ENCODE measurements at places on chromosomes 13 and 19. TPM values are rescaled to one million over a fixed set of nuclear protein-coding genes. Genes with fewer than 3 reads are reported as not detected.

DNA sequence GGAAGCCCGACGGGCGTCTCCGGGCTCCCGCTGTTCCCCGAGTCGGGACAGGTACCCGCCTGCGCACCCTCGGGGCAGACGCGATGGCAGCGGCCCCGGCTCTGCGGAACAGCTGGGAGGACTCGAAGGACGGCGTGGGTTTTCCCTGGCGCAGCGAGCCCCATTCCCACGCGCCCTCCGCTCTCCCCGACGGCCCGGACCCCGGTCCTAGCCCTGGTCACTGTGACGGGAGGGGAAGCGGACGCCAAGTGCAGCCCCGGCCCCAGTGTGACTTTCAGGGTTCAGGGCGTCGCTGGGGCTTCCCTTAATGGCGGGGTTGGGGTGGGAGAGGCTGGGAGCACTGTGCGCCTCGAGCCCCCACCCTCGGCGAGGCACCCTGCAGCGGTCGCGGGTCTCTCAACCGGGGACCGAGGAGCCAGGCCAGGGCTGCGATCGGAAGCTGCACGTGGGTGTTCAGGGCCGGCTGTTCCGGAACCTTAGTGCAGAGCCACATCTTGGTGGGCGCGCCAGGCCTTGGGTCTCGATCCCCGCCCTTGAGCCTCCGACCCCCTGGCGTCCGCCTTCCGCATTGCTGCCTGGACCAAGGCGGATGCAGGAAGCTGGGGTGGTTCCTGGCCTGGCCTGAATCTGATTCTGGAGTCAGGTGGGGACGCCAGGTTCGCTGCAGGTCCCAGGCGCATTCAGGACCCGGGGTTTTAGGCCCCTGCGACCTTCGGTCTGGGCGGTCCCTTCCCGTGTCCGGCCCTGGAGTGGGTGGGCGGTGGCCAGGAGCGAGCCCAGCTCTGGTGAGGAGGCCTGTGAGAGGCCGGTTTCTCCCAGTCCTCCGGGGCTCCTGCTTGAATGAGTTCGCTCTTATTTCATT, 3.5 kb downstream of the LGALS7B start:
- DNase-seq = no peak

DNA sequence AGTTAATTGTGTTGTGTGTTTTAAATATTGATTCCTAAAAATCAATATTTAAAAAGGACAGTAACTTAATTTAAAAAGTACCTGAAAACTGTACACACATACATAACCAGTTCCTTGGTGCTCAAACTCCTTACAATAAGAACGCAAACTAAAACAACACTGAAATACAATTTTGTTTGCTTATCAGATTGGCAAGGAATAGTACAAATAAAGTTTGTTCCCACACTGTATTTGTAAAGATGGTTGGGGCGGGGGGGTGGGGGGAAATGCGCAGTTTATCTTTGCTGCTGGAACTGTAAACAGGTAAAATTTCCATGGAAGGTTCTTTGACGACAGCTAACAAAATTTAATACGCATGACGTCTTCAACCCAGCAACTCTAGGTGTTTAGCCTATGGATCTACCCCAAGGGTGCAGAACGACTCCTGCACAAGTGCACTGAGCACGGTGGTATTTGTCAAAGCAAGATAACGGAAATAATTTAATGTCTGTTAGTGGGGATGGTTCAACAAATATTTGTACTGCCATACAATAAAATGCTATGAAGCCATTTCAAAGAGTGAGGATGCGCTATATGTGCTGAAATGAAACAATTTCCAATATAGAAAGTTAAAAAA, 96.5 kb downstream of the ING1 start:
- DNase-seq = no peak

DNA sequence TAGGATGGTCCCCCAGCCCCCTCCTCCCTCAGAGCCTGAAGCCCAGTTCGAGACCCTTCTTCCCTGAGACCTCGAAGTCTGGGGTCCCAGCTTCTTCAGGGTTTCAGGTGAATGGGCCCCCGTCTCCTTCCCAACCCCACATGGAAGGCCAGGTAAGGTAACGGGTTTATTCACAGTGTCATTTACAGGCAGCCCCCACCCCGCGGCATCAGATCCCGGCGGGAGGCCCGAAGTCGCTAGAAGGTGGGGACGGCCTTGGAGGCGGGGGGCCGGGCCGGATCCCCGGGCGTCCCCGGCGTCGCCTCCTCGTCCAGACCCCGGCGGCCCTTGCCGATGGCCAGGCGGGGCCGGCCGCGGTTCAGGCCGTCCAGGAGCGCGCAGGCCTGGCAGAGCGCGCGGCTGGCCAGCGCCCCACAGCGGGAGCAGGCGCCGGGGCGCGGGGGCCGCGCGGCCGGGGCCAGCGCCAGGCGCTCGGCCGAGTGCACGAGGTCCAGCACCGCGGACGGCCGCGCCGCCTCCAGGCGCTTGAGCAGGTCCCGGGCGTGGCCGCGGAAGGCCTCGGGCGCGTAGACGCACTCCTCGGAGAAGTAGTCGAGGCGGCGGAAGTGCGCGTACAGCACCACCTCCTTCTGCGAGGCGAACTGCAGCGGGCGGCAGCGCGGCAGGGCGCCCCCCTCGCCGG, 9.7 kb downstream of the CTU1 start:
- no peak for DNase-seq

DNA sequence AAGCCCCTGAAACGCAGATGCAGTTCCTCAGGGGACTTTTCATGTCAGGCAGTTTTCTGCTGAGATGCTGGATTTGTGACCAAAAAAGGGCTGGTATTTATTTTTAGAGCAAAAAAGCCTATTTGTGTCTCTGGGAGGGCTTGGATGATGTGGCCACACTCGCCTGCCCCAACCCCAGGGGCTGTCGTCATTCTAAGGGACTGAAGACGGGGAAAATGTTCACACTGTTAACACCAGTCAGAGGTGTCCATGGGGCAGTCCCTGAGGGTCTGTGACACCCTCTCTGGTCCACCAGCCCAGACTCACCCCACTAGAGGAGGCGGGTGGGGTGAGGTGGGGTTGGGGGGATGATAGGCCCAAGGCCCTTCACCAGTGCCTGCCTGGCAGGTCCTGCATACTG, 15.9 kb upstream of the EPHX3 start:
- no peak for DNase-seq

GRCh38 chr19:16898361-16899015, 9.7 kb downstream of the F2RL3 start:
- no peak for DNase-seq

DNA sequence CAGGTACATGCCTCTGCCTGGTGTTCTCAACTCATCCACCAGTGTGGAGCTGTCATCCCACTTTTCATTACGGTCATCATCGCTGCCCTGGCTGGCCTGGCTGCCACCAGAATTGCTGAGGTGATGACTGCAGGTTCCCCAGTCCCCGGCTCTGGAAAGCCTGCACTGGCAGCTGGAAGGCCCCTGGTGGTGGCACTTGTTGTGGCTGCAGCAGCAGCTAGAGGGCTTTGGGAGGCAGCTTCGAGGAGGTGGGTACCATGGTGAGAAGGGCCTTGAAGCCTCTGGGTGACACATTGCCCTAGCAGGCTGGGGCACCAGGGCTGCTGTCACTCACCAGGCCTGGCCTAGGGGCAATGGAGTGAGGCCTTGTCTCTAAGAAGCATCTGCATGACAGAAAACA, 25.3 kb upstream of the ZNF14 start:
- DNase-seq = no peak

- no peak for DNase-seq
Measured at GRCh38 chr13:101488734-101489133, 36.3 kb downstream of the ITGBL1 start.

- no peak for DNase-seq
Measured at GRCh38 chr13:24276306-24276705, 33.1 kb upstream of the C1QTNF9 start.

- no peak for DNase-seq
Measured at GRCh38 chr13:97352815-97353214, 81.2 kb upstream of the RAP2A start.

DNA sequence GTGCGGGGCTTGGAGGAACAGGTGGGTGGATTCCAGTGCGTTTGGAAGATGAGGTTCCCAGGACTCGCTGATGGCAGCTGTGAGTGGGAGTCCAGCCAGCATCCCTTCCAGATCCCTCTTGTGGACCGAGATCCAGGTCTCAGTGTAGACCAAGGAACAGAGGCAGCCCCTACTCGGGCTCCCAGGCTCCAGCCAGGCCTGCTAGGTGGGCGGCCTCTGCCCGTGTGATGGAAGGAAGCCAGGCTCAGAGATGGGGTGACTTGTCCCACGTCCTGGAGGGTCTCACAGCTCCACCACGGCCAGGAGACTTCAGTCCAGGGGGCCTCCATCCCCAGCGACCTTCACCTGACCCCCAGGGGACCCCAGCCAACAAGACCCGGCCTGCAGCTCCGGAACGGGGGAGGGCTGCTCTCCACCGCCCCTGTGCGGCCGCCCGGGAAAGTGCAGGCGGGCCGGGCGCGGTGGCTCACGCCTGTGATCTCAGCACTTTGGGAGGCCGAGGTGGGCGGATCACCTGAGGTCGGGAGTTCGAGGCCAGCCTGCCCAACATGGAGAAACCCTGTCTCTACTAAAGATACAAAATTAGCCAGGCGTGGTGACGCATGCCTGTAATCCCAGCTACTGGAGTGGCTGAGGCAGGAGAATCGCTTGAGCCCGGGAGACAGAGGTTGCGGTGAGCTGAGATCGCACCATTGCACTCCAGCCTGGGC, 729 bp upstream of the MADCAM1 start:
- DNase-seq = no peak

DNA sequence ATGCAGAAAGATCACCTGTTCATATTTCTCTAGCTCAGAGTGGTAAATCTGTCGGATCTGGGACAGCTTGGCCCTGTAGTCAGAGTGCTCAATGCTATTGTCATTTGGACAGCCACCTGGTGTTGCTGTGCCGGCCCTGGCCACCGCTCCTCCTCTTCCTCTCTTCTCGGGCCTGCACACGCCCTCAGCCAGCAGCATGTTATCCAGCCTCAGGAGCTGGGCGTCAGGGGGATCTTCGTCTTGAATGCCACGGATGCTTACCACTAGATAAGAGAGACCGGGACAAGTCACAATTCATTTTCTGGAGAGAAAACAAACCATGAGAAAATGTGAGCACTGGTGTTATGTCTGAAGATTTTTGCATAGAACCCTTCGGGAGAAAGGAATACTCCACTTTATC, 32.5 kb downstream of the CILP2 start:
- DNase-seq = no peak

- no peak for DNase-seq
Measured at GRCh38 chr13:104577071-104577815, 1511.0 kb upstream of the SLC10A2 start.

DNA sequence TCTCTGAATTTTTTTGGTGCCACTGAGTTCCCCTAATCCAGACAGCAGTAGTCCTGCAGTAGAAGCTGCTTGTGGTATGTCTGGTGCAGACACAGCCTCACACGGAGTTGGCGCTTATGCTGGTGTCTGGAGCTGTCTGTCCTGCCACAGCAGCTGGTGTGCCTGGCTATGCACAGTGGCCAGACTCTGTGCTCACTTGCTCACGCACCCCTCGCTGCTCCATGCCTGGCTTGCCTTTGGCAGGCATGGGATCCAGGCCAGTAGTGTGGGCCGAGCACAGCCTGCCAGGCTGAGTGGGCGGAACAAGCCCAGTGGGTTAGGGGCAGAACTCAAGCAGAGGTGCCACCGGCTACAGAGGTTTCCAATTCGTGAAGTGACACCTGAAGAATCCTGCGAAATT, 845.9 kb upstream of the PCDH9 start:
- no peak for DNase-seq

DNA sequence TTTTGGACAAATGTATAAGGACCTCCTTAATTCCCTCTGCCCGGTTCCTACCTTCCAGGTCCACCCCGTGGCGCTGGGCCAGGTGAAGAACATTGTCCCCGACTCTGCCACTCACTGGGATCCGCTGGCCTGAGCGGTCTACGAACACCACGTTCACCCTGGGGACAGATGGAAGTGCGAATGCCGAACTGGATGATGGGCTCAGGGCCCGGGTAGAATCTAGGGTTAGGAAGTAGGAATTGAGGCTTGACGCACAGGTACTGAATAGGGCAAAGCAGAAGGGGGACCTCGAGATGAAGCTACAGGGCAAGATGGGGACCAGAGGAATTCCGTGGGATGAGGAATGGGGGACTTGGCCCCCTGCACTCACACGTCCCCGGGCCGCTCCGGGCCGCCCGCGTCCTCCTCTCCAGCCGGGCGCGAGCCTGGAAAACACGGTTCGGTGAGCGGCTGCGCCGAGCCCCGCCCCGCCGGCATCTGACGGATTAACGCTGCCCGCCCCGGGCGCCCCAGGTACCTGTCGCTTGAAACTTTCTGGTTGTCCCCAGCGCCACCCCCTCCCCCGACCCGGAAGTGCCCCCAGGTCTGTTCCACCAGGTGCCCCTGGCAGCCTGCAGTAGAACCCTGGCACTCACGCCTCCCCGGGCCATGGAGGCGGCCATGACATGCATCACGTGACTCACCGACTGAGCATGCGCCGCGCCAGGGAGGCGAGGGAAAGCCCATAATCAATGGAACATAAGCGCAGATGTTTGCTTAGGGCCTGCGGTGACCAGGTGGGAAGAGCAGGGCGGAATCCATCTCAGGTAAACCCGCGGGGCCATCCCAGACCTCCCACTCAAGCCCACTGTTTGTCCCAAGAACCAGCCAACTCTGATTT, at the start of gene FDX2:
FDX2 (minus strand) TSS at position 681 of the 880 bp plus-strand sequence; CDS start at position 662, 19 bp downstream.
- peak; percentile 87 for DNase-seq

DNA sequence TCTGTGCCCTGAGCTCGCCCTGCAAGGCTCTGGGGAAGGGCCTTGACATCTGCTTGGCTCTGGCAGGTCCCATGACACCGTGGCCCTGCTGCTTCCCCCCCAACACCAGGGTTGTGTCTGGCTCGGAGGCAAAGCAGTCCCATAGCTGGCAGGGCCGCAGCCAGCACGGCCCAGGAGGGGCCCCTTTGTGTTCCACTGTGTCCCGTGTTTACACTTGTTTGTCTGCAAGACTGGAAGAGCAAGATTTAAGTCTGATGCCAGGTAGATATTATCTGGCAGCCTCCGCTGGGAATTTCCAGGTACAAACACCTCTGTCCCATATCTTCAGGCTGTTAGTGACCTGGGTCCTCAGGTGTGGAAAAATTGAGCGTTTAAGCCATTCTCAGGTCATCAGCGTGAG, 44.3 kb downstream of the MCF2L start:
- DNase-seq = no peak

DNA sequence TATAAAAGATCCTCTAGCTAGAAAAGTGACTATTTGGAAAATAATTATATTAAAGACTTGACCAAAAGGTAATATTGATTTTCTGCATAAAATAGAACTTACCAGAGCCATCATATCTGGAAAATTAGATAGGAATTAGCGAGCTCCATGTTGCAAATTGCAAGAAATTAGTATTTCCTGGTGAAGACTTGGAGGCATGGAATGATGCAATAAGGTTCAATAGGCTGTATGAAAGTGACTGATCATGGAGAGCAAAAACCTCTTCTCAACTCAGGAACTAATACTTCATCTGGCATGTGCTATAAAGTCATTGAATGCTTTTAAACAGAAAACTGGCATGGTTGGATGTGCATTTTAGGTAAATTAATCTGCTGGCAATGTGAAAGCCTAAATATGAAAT, 66.3 kb upstream of the UFM1 start:
- no peak for DNase-seq

- no peak for DNase-seq
Measured at GRCh38 chr19:54418030-54418929, 3.0 kb downstream of the TTYH1 start.

The CYP4F8 gene
- total RNA-seq = not detected

The FCGBP gene
- 18.8 TPM for total RNA-seq

The ZNF441 gene
- 6.2 TPM for total RNA-seq

The PMIS2 gene
- not detected for total RNA-seq

The MEIOSIN gene
- not detected for total RNA-seq

The PTPRS gene
- total RNA-seq = 238 TPM

Data from omental fat pad (tissue), 4 donors.